ENCODE measurements at places on chromosomes 3 and 15.

DNA sequence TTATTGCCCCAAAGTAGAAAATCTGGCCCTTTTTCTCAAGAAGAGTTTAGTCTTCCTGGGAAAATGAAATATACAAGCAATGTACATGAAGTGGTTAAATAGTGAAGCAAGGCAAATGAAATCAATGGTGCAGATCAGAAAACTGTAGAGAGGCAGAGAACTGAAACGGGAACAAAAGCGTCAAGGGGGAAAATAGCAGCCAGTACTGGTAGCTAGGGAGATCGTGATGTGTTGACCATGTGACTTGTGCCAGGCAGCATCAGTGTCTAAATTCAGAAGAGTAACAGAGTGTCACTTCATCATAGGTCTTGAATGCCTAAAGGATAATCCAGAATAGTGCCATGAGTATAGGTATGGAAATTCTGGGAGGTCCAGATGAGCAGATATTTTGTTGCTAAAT, 163.1 kb downstream of the CHL1 start:
- DNase-seq: peak; percentile 12

GRCh38 chr3:170488802-170489201, 70.1 kb downstream of the CLDN11 start:
- no peak for DNase-seq

- no peak for DNase-seq
These were observed 330.4 kb upstream of the LRRFIP2 start for GRCh38 chr3:37504583-37505357.

GRCh38 chr3:170778240-170779217, 91.5 kb downstream of the RPL22L1 start:
- no peak for DNase-seq

GRCh38 chr15:67761343-67761742, 64.0 kb upstream of the SKOR1 start:
- no peak for DNase-seq

- no peak for DNase-seq
These were observed 50.2 kb downstream of the VGLL4 start for GRCh38 chr3:11593318-11594034.

DNA sequence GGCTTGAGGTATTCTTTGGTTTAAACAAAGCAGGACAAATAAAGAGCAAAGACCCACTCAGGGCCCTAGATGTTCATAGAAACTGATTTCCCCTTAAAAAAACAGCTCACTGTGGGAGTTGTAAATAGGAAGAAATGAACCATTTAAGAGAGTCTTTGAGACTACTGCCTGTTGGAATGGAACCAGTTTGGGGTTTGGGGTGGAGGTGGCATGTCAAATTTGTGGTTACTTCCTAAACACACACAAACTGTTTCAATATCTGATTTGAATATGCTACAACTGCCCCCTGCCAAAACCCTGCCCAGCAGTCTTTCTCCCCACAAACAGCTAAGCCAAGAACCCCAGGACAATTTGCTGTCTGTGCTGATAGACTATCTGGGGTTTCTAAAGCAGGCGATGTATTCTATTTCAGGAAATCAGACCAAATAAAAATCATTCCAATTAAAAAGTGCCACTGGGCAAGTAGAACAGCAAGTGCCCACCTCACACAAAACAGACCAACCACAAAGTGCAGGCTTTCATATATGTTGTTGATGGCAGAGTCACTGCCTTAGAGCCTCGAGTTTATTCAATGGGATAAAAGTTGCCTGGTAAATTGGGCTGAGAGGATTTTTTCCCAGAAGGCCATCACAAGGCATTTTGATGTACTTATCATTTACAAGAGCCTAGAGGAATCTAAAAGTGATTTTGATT, 293.9 kb upstream of the PROK2 start:
- DNase-seq: no peak

DNA sequence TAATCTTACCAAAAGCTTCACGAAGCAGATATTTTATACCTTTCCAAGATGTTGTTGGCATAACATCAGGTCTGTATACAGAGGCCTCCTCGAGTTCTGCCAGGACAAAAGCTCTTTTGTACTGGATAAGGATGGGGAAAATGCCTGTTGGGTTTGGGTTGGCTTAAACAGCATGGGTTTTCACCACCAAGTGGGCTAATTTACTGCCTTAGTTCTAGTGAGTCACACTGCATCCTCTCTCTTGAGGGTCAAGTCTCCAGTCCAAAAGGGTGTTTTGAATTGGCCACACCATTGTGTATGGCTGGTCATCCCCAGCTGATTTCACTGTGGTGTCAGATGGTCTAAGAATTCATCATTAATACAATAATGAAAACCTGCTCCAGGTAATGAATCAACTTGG, 26.1 kb upstream of the BHLHE40 start:
- no peak for DNase-seq

GRCh38 chr3:197450308-197450707, 105.5 kb downstream of the BDH1 start:
- no peak for DNase-seq

- no peak for DNase-seq
These were observed 231.9 kb upstream of the UBE2E1 start for GRCh38 chr3:23573827-23574226.

DNA sequence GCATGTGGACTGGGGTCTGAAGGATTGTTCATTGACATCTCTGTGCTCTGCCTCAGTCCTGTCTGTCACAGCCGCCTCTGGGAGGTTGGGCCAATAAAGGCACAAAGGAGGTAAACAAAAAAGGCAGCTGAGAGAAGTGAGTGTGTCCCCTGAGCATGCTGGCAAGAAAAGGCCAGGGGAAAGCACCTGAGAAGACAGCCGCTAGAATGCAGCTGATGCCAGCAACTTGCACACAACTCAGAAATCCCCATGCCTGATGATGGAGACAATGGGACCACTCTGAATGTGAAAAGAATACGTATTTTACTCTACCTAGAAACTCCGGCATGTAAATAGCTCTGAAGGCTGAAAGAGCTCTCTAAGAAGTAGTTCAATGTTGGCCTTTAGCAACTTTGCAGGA, 118.7 kb downstream of the KCNH8 start:
- no peak for DNase-seq

GRCh38 chr3:32113981-32114545, 7.6 kb downstream of the GPD1L start:
- no peak for DNase-seq

GRCh38 chr3:51478630-51479029, 21.2 kb downstream of the DCAF1 start:
- DNase-seq: no peak

DNA sequence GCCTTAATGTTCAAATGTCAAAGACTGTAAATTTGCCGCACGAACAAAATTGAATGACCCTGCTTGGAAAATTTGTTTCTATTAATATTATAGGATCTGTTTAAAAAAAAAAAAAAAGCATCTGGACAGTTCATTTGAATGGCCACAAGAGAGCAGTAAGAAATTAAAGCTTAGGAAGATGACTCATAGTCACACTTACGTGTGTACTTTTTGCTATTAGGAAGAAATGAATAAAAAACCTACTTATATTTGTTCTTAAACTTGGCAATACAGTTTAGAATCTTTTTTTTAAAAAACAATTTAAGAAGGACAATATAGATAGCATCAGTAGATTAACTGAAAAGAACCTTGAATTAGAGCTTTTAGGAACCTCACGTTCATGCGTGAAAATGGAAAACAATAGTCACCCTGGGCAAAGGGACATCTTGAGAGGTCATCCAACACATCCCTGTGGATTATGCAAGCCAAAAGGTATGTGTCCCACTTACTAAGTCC, 621.8 kb downstream of the MECOM start:
- DNase-seq: no peak

DNA sequence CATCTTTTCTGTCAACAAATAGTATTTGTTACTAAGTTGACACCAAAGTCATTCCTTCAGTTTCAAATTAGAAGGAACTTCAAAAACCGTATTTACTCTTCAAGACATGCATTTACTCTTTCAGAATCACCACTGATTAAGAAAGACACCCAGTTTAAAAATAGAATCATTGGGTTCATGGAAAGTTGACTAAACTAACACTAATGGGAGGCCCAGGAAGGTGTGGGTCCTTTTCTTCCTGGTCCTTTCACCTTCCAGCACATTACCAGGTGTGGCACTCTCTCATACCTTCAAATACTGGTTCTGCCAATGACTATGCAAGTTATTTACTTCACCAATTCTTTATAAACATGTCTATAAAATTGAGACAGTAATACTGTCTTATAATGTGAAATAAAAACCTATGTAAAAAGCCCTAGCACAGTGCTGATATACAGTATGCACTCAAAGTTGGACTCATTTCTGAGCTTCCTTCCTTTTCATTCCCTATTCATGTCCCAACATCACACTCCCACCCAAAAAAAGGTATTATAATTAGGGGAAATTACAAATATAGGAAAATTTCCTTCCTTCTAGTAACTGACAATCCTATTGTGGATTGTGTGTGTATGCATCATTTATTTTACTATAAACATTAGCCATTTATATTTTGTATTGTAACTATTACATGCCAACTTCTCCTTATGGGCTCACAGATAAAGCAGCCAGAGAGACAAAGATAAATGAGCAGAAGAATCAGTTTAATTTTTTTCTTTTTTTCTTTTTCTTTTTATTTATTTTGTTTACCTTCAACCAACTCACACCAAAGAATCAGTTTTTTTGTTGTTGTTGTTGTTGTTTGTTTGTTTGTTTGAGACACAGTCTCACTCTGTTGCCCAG, 48.9 kb downstream of the LRRFIP2 start:
- DNase-seq: no peak

DNA sequence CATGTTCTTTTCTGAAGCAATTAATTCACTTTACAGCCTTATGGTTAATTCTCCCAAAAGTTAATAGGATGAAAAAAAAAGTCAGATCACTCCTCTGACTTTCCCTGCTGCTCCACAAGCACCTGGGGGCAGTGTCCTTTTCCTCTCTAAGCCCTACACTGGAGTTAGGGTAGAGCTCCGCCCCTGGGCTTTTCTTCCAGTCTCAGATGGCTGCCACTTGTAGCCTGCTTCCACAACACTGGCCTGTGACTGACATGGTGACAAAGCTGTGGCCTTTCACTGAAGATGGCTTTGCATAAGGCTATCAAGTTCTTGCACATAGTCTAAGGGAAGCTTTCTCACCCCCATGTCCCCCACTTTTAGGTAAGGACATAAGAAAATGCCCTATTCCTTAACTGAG, 1.3 kb upstream of the MON1A start:
- no peak for DNase-seq
